ENCODE measurements at places on chromosomes 4 and X.

- DNase-seq: no peak
Observed at GRCh38 chr4:110188113-110188512, 10.3 kb downstream of the ELOVL6 start.

GRCh38 chr4:11286533-11286932, 142.2 kb downstream of the HS3ST1 start:
- no peak for DNase-seq

DNA sequence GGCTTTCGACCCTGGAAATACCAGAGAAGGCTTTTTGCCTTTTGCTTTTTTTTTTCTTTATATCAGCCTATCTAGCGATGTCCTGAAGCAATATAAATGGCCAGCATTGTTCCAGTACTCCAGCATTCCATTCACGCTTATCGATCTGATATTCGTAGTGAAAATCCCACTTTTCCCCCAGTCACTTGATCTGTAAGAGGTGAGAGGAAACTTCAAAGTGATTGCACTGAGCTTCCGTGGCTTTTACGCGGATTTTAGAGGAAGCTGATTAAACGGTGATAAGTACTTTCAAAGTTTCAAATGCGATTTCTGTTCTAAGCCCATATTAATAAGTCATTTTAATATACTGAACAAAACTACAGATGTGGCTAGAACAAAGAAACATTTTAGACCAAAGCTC, 725.5 kb downstream of the TRIML1 start:
- no peak for DNase-seq

DNA sequence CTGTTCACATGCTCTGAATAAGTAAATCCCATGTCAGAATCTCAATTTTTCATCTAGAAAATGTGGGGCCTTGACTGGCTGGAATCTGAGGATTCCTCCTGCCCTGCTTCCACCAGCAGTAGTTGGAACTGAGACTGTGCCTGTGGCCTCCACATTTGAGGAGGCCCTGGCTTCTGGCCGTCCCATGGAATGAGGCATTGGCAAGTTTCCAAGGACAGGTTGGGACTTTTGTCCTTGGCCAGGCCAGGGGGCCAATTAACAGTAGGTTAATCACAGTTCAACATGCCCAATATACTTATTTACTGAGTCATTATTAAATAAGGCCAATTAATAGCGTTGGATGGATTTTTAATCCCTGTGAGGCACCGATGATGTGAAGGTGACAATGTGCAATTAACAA, 50.2 kb upstream of the GABRE start:
- no peak for DNase-seq

GRCh38 chrX:129622757-129623301, 31.9 kb downstream of the APLN start:
- no peak for DNase-seq

- no peak for DNase-seq
Observed at GRCh38 chr4:152894673-152895072, 41.5 kb upstream of the FHDC1 start.

GRCh38 chrX:46587158-46587557, 13.6 kb downstream of the CHST7 start:
- no peak for DNase-seq

DNA sequence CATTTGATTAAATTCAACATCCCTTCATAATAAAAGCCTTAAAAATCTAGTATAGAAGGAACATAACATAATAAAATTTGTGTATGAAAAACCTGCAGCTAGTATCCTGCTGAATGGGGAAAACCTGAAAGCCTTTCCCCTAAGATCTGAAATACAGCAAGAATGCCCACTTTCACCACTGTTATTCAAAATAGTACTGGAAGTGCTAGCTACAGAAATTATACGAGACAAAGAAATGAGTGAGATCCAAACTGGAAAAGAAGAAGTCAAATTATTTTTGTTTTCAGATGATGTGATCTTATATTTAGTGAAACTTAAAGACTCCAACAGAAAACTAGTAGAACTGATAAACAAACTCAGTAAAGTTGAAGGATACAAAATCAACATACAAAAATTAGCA, 152.9 kb downstream of the RTL3 start:
- DNase-seq: no peak

DNA sequence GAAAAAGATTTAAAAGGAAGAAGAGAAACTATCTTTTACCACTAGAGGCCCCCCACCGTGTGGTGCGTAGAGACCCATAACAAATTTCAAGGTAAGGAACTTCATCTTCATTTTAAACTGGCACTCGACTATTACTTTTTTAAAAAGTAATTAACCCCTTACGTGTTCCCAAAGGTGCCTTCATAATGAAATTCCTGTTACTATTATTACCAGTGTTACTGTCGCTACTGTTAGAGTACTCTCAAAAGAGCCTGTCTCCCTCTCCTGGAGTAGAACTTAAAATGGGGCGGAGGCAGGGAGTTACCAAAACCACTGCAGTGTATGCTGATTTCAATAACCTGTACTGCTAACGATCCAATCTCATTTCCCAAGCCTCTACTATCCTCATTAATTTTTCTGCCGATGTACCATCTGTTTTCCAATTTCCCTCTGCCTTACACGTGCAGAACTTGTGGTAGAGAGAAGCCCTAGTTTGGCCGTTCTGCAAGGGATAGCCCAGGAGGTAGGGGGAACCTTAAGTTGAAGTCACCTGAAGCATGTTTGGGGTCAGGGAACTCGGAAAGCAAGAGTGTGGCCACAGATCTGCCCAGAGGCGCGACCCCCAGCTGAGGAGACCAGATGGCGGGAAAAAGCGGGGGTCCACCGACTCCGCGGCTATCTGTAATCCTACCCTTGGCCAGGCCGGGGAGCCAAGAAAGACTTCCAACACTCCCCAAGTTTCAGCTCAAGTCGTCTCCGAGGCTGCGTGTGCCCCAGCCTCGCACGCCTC, 720 bp upstream of the STK26 start:
- no peak for DNase-seq

- no peak for DNase-seq
Observed at GRCh38 chr4:5500165-5500564, 208.2 kb downstream of the EVC2 start.

DNA sequence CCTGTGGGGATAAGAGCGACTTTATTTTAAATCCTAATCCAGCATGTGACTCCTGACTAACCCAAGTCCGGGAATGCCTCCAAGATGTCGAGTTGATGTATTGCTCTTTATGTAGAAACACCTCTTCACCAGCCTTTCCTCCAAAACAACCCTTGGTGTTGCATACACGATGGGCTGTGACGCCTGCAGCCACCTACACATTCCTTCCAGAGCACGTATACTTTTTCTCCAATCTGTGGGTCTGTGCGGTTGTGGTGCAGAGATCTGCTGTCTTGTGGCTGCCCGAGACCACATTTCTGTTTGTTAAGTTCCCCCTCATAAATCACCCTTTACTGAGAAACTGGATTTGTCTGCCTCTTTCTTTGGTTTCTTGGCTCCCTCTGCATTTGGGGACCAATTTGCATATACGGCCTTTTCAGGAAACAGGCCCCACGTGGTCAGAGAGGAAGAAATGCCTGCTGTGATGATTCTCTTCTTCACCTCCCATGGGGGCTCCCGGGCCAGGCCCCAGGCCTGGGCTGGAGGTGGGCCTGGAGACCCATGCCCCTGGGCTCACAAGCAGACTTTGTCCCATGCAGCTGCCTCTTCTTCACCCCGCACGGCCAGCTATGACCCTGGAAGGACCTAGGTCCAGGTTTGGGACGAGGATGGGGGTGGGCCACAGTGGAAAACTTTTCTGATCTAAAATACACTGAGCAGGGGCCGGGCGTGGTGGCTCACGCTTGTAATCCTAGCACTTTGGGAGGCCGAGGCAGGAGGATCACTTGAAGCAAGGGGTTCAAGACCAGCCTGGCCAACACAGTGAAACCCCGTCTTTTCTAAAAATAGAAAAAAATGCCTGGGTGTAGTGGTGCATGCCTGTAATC, 21.4 kb upstream of the AFAP1 start:
- DNase-seq: no peak

GRCh38 chrX:119672426-119672825, 20.5 kb downstream of the SEPTIN6 start:
- DNase-seq: peak; percentile 93

- no peak for DNase-seq
Observed at GRCh38 chr4:158535130-158535614, 13.5 kb downstream of the RXFP1 start.

DNA sequence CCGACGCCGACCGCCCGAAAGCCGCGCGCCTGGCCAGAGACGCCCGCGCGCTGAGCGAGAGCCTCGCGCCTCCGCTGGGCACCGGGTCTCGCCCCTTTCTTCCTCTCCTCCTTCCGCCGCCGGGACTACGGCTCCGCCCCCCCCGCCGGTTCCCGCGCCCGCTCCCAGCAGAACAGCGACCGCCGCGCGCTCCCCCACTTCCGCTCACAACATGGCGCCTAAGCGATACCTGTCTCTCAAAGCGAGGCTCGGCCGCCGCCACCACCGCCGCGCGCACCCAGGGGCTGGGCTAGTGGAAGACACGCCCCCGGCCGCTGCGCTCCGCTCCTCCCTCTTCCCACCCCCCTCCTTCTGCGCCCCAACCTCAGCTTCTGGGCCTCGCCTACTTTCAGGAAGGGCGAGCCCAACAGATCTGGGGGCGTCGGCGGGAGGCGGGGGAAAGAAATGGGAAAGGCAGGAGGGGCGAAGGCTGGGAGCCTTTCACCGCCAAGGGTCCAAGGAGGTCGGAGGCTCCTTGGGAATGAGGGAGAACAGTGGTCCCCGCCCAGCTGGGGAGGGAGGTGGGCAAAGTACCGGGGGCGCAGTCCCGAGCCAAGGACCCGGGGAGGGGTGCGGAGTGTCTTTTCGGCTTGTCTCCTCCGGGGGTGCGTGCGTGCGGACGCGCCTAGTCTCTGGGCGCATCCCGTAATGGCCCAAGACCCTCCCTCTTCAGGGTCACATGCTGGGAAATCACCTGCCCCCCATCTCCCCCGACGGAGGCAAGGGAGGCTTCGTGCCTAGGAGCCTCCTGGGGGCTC, at the start of gene RPS6KA3:
Gene RPS6KA3, minus strand, starts transcription at position 100 of the 797 bp plus-strand sequence. CDS start 277 bp downstream, outside the sequence.
- peak; percentile 78 for DNase-seq

Data from NCI-H1105 (cell line).